ENCODE measurements at places on chromosomes 5 and 9.

DNA sequence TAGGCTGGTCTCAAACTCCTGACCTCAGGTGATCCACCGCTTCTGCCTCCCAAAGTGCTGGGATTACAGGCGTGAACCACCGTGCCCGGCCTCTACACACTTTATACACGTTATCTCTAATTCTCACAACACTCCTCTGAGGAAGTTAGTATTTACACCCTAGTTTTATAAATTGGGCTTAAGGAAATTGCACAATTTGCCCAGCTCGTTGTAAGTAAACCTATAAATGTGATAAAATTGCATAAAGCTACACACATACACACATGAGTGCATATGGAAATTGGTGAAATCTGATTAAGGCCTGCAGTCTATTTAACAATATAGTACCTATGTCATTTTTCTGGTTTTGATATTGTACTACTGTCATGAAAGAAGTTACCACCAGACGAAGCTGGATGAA, 4.4 kb upstream of the SLC4A9 start:
- DNase-seq = no peak

- no peak for DNase-seq
Observed at GRCh38 chr9:79054500-79054899, 517.3 kb upstream of the TLE4 start.

DNA sequence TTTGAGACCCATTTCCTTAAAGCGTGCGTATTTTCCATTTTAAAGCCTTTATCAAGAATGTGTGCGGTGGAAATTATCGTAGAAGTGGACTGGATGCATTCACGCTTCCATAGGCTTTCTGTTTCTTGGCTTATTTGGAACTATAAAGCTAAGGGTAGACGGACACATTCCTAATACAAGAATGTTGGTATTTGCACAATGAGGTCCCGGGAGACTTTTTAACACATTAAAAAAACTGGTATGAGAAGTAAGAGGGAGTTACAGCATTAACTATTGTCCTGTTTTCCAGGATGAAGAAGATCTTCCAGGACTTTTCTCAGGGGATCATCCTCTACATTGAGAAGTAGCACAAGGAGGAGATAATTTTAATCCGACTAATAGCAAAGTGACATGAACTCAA, 653.0 kb downstream of the MTRR start:
- DNase-seq = no peak

DNA sequence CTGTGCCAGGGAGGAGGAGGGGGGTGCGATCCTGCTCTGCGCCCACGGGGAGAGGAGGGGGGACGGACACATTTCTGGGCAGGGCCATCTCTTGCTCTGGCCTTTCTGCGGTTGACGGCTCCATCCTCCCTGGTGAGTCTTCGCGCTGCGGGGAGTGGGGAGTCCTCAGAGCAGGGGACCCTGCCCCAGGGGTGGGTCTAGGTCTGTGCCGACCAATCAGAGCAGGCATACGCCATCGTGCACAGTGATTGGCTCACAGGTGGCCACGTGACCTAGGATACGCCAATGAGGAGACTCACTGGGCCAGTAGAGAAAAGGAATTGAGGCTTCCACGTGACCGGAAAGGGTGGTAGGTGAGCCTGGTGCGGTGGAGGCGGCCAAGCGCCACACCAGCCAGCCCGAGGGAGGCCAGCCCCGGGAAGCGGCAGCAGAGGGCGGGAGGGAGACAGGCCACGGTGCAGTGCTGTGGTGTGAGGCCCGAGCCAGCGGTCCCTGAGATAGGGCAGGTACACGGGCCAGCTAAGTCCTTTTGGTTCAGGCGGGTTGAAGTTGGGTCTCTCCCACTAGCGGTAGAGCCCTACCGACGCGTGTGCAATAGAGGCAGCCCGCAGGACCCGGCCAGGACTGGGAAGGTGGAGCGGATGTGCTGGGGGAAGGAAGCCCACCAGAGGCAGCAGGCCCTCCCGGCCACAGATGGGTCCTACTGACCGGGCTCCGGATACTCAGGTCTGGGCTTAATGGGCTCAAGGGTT, 65.2 kb upstream of the RNF130 start:
- DNase-seq = no peak

- DNase-seq = no peak
Observed at GRCh38 chr9:96108691-96109380, 193.1 kb downstream of the HSD17B3 start.

DNA sequence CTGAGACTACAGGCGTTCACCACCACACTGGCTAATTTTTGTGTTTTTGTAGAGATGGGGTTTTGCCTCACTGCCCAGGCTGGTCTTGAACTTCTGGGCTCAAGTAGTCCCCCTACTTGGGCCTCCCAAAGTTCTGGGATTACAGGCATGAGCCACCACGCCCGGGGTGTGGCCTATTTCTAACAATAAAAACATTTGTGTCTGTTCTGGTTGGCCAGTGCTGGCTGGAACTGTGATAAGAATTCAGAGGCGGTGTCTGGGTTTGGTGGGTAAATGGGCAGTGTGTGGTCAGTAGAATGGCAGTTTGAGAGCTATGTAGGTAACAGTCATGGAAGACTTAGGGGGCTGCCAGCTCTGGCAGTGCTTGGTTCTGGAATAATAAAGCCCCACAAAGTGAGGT, 46.9 kb upstream of the SYNPO start:
- DNase-seq = no peak

- no peak for DNase-seq
Observed at GRCh38 chr9:33703430-33704102, 91.8 kb upstream of the PRSS3 start.

- DNase-seq = no peak
Observed at GRCh38 chr5:147895864-147896263, 10.5 kb downstream of the C5orf46 start.

DNA sequence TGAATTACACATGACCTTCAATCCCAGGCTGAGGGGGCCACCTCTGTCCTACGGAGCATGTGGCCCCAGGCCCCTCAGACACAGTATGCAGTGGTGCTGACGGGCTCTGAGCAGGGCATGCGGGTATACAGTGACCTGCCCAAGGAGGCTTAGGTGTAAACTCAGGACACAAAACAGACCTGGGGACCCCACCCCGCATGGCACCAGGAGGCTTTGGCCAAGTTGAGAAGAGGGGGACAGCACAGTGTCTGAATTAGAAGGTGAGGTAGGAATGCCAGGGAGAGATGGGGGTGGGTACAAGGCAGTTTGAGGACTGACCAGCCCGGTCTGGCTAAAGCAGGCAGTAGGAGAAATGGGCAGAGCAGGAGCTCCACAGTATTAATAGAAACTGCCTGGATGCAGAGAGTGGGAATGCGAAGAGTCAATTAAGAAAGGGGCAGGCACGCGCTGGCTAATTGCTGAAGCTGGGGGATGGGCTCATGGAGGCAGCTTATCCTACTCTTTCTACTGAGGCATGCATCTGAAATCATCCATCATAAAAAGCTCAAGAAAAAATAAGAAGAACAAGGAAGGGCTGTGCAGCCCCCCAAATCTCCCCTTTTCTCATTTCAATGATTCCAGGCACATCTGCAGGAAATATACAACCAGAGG, 109.0 kb downstream of the GABBR2 start:
- DNase-seq = no peak

- DNase-seq = no peak
Observed at GRCh38 chr5:179234563-179235135, 110.6 kb downstream of the ADAMTS2 start.

DNA sequence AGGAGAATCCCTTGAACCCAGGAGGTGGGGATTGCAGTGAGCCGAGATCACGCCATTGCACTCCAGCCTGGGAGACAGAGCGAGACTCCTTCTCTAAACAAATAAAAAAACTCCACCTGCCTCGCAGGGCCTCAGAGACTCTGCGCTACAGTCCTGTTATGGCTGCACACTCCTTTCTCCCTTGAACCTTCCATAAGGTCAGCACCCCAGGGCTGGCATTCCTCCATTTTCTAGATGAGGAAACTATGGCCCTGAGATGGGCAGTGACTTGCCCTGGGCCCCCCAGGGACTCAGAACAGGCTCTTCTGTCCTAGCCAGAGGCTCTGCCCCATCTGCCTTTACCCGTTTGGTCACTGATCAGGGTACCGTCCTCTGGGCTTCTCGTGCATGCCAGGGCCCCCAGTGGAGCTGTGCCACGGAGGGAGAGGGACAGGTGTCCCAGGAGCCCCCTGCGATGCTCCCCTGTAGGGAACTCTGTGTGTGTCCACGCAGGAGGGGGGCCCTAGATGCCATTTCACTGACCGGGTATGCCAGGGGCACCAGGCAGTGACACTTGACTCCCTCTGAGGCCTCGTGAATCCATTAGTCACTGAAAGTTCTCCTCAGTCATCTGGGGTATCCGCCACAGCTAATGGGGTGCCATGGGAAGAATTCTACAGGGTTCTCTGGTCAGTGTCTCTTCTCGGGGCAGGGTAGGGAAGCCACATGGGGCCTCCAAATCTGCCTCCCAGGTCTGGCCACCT, 16.2 kb downstream of the RALGDS start:
- DNase-seq = no peak

DNA sequence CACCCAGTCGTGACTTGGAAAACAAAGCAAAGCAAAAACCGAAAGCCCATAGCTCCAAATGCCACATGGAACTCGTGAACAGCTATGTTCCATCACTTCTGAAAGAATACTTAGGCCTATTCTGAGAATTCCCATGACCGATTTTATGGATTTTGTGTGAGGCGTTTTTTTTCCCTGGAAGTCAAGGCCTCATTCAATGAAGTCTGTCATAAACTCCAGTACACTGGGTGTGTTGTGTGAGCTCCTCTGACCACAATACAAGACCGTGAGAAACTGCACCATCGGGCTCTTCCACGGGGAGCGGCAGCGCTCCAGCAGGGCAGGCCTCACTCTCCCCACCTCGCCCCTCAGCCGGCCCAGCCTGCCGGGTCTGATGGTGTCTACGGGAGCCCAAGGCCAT, 209.5 kb downstream of the FANCC start:
- no peak for DNase-seq

DNA sequence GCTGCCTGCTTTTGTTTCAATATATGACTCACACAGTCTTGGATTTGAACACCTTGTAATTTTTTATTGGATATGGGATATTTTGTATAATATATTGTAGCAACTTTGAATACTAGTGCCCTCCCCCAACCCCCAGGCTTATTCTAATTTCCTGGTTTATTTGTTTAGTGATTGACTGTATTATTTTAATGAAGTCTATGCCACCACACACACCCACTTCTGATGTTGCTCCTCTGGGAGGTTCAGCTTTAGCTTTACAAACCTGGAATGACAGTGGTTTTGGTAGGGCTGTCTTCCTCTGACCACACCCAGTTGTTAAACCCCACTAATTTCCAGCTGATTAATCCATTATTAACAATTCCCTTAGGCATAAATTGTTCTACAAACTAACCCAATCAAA, 206.1 kb upstream of the NFIL3 start:
- no peak for DNase-seq

- DNase-seq = no peak
Observed at GRCh38 chr5:142901476-142902185, 131.5 kb downstream of the ARHGAP26 start.

- DNase-seq = no peak
Observed at GRCh38 chr9:94882966-94883641, 156.6 kb downstream of the AOPEP start.

DNA sequence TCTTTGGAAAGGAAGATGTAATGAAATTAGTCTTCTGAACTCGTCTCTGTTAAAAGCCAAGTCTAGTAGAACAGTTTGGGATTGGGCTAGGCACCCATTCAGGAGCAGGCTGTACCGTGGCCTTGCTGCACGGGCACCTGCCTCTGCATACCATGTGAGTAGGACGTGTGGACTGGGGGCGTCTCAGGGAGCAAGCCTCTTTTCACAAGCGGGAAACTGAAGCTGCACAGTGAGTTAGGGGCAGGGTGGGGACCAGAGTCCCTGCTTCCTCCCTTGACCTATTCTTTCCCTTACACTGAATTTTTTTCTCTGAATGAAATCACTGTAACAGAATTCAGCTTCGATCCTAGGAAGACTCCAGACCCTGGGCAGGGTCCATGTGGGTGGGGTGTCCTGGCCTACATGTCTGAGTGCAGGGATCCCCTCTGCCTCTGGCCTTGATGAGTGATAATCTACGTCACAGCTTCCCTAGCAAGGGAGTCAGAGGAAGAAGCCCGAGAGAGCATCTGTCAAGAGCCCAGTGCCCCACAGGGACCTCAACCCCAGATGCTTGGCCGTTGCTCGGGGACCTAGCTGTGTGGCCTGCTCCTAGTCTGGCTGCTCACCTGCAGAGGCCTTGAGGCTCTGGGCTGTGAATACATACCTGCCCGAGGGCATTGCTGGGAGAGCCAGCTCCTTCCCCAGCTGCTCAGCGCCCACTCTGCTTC, 15.1 kb downstream of the PHF2 start:
- no peak for DNase-seq

GRCh38 chr9:88370346-88370745, 17.9 kb upstream of the SPIN1 start:
- no peak for DNase-seq

- no peak for DNase-seq
Observed at GRCh38 chr9:16407617-16408016, 462.9 kb downstream of the BNC2 start.

DNA sequence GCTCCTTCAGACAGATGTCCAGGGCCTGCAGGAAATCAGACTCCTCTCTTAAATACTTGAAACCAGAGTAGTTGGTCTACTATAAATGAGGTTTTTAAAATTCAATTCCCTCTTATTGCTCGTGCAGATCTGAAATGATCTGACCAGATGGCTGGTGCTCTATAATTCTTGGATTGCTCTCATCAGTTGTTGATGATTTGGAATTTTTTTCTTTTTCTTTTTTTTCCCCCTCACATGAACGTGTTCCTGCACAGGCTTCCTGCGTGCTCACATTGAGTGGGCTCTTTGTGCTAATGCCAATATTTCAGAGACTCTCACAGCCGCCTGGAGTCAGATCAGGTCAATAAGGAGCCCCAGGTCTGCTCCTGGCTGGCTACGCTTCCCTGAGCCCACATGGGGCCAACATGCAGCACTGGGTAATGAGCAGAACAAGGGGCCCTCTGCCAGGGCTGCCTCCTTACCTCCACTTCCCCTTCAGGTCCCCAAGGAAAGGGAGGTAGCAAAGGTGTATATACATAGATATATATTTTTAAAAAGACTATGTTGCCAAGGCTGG, 82.0 kb downstream of the SIL1 start:
- no peak for DNase-seq

DNA sequence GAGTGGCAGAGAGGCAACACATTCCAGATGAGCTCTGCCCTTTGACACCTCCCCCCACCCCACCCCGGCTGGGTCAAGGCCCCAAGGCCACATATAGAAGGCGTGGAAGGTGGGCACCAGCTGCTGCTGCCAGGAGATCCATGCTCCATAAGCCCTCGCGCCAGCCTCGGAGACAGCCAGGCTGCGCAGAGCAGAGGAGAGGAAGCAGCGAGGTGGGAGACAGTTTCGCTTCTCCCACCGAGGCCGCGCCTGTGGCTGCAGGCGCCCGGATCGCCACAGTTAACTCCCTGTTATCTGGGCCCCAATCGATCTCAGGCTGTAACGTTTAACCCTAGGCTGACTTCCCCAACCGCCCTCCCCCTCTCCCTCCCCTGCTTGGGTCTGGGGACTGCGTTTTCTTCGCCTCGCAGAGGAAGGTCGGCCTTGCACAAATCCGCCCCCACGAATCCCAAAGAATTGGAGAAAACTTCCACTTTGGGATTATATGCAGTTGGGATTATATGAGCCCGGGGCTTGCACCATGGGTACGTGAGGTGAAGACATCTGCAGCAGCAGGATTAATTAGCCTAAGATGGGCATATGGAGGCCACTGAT, 1.1 kb upstream of the CXXC5 start:
- DNase-seq = no peak

All from stimulated activated CD8-positive, alpha-beta memory T cell treated with anti-CD3 and anti-CD28 coated beads, Interleukin-15, amount 100 ng/mL, for 1 hour (primary cell).